Esophagus squamous epithelium (tissue), 5 donors: ENCODE measurements at places on chromosomes 1 and 21.

DNA sequence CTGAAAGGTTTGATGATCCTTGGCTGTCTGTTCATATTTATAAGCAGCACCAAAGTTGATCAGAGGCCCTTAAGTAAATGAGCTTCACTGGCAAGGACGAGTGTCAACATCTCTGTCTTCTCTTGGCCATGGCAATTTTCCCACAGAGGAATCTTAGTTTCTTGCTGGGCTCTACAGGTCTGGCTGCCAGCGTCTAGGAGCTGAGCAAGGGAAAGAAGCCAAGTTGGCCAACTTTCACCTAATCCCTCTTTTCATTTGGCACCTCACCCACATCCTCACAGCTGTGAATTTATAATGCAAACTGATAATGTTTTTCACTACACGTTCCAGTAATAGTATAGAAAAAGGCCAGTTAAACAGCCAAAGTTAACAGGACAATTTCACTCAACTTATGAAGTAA, 99.0 kb upstream of the LBR start:
- no peak for DNase-seq
- H3K36me3 ChIP-seq, result no peaks in the 10 kb centered on the region
- H3K27me3 ChIP-seq, result no peaks in the 10 kb centered on the region
- no peaks in the 10 kb centered on the region for H3K4me1 ChIP-seq

DNA sequence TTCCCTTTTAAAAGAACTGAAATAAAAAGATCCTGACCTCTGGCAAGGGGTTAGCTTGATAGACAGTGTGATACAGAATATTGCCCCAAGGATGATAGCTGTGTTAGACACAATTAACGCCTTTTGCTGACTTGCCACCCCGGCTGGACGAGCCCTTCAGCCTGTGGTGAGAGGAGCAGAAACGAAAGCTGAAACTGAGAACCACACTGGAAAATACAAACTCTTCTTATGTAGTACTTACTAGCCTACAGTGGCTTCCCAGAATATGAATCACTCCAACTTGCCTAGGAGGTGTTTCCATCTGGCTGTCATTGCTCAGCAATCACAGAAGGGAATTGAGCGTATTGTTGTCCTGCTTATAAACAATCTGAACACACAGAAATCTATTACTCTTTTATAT, 22.9 kb downstream of the SAMSN1 start:
- H3K27ac ChIP-seq, result peak overlapping the region; percentile 54
- no peak for DNase-seq
- no peaks in the 10 kb centered on the region for H3K4me1 ChIP-seq
- H3K36me3 ChIP-seq, result no peaks in the 10 kb centered on the region

GRCh38 chr1:246210756-246211155, 296.3 kb downstream of the SMYD3 start:
- H3K4me3 ChIP-seq, result no peak overlapping the region
- no peak for DNase-seq
- H3K4me1 ChIP-seq, result no peaks in the 10 kb centered on the region
- H3K36me3 ChIP-seq, result no peaks in the 10 kb centered on the region
- H3K27ac ChIP-seq, result no peak overlapping the region

- no peaks in the 10 kb centered on the region for H3K4me1 ChIP-seq
- H3K4me3 ChIP-seq, result no peak overlapping the region
- H3K27me3 ChIP-seq, result no peaks in the 10 kb centered on the region
- H3K36me3 ChIP-seq, result no peaks in the 10 kb centered on the region
- no peak for DNase-seq
Observed at GRCh38 chr1:28855469-28855951, 43.5 kb downstream of the OPRD1 start.

DNA sequence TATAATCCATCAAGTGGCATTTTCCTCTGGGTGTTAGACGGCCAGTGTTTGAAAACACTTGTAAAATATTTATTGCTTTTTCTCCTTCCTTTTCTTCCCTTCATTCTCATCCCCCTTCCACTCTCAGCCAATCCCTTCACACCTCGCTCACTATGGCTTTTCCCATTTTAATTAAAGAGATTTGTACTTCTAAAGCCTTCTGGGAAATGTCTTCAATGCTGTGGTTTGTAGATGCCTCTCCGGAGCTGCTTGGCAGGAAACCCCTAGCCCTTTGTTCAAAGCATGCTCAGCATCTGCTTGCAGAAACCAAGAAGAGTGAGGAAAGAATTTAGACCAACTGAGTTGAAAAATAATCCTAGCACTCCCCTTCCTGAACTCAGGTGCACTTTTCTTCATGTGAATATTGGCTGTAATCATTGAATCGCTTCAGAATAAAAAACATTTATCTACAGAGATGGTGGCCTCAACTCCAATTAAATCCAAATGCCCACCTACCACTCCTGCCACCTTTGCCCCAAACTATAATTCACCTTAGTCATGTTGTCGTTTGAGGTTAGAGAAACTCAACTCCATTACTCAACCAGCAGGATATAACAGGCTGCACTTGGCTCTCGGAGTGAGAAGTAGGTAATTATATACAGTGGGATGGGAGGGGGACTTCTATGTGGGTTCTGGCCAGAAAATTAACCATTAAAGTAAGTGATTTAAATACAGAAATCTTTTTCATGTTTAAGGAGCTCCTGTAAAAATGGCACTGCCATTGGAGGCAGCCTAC, 659.4 kb upstream of the CAMK1G start:
- H3K27ac ChIP-seq, result no peak overlapping the region
- no peak for DNase-seq
- H3K4me1 ChIP-seq, result no peaks in the 10 kb centered on the region
- no peaks in the 10 kb centered on the region for H3K27me3 ChIP-seq
- no peaks in the 10 kb centered on the region for H3K36me3 ChIP-seq

- H3K27me3 ChIP-seq, result no peaks in the 10 kb centered on the region
- H3K4me1 ChIP-seq, result peaks cover 4% of the 10 kb centered on the region
- no peak overlapping the region for H3K27ac ChIP-seq
- H3K36me3 ChIP-seq, result no peaks in the 10 kb centered on the region
- no peak for DNase-seq
- no peak overlapping the region for H3K4me3 ChIP-seq
Observed at GRCh38 chr1:48524892-48525467, 53.0 kb upstream of the SPATA6 start.
